Anterior cingulate cortex (tissue), 58 donors: ENCODE measurements at places on chromosomes 1 and 21.

DNA sequence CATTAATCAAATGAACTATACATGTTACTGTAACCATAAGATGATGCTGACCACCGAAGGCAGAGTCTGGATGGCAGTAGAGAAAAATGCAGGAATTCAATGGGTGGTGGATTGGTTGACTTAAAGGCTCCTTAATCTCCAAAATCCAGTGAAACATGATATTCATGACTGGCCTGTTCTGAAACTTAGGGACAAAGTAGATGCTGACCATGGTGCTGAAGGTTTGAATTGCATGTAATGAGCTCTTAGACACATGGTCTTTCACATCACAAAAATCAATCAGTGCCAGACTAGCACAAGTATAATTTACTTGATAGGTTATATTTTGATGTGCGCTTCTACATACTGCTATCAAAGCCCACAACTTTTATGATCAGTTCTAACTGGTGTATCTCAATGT lies 30.9 kb upstream of the NTMT2 start:
- DNase-seq: no peak

GRCh38 chr21:25934771-25935224 lies 200.0 kb downstream of the GABPA start:
- no peak for DNase-seq

GRCh38 chr21:34984356-34985058 lies 64.6 kb downstream of the RUNX1 start:
- no peak for DNase-seq

DNA sequence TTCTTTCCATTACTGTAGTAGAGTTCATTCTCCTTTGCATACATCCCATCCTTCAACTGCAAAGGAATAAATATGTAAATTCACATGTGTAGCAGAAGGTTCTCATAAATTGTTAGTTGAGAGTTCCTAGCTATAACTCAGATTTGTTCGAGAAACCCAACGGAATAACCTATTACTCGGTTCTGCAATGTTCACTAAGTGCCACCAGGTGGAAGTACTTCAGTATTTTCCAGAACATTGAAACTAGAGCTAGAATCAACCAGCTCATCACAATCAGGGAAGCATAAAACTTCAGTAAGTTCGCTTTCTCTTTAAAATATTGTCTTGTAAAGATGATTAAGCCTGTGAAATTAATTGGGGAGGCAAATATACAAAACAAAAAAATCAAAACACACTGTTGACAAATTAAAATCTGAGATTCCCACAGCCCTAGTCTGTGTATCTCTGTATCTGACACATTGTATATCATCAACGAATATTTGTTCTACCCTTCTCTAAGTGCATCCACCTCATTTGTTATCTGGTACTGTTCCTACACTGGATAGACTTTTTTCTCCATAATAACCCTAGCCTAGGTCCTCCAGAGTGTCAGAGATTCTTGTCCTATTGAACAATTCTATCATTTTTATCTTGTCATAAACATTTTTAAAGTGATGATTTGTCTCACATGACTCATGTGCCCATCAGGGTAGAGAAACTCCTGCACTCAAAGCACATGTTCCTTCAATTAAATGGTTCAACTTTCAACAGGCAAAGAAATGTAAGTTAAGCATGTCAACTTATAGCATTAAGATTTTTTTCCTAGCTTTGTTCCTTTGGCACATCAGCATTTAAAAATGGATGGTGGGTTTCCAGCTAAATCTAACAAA lies 31.9 kb downstream of the MROH9 start:
- no peak for DNase-seq

DNA sequence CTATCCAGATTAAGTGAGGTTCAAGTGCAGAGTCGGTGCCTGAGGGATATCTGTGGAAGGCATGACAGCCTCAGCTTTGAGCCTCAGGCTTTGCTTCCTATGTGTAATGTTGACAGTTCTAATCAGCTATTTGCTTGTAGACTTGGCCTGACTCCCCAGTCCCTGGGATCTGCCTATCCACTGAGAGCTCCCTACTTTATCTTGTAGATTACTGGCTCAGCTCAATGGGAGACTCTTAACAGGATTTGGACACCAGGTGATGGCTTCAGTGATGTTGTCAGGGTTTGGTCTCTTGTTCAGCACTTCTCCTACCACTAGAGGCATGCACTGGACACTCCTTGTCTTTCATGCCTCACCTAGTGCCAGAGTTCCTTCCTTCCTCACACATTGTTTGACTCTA lies 126.6 kb upstream of the BEND5 start:
- no peak for DNase-seq

DNA sequence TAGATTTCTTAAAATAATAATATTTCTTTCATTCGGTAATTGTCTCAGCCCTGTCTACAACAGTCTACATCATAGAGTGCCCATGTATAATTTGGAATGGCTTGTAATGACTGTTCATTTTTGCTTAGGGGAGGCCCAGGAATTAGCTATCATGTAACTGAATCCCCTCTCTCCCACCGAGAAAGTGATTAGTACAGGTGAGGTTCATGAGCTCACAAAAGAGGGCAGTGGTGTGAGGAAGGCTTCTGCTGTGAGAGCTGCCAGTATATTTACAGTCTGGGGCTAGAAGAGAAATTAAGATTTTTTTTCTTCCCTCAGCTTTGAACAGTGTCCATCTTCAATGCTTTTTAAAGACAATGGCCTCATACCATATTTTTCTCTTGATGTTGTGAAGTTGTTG lies 340.7 kb downstream of the ADGRL2 start:
- DNase-seq: no peak

DNA sequence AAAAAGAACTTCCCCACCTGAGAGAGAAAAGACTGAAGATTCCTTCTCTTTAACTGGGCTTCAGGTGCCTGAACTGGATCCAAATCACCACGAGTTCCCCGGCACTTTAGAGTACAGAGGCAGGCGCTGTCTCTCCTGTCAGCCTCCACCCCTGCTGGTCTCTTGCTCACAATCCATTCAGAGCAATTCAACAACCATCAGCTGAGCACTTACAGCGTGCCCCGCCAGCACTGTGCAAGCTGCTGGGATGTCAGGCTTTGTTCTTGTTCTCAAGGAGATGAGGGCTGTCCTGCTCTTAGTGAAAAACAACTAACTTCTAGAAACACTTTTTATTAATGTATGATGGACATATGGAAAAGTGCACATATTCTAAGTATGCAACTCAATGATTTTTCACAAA lies 68.7 kb upstream of the VAMP3 start:
- no peak for DNase-seq

DNA sequence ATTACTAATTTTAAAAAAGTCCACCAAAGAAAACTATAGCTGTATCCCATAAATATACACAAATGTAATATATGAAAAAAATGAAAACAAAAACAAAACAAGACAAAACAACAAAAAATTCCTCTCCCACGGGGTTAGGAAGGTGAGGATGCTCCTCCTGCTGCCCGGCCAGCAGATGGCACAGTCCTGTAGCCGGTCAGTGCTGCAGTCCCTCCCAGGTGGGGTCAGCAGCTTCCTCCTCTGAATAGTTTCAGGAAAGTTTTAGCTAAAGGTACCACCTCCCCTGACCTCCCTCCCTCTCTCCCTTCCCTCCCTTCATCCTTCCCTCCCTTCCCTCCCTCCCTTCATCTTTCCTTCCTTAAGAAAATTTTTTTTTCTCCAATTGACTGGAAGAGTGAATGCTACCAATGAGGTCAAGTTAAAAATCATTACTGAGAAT lies 67.8 kb upstream of the BCL10 start:
- DNase-seq: no peak

GRCh38 chr1:43199093-43199726 lies 27.1 kb downstream of the CFAP57 start:
- no peak for DNase-seq

- no peak for DNase-seq
Observed at GRCh38 chr1:101170506-101171050, 66.2 kb upstream of the S1PR1 start.

GRCh38 chr1:214983126-214983869 lies 99.2 kb upstream of the KCNK2 start:
- no peak for DNase-seq

DNA sequence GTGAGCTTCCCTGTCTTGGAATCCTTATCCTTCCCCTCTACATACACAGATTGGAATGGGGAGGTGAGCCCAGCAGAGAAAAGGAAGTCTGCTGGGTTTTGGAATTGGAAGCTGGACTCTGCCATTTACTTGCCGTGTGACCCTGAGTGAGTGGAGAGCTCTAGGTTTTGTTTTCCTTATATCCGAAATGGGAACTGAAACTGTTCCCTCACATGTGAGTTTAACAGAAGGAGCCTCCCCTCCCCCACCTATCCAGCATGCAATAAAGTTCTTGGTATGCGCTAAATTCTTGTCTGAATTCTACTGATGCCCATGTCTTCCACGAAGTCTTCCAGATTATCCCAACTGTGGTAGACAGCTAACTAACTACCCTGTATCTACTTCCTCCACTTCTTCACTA lies 58.7 kb downstream of the NENF start:
- no peak for DNase-seq

GRCh38 chr1:45685308-45686014 lies 872 bp downstream of the GPBP1L1 start:
- no peak for DNase-seq

GRCh38 chr1:229105109-229105508 lies 165.8 kb upstream of the RAB4A start:
- DNase-seq: no peak

DNA sequence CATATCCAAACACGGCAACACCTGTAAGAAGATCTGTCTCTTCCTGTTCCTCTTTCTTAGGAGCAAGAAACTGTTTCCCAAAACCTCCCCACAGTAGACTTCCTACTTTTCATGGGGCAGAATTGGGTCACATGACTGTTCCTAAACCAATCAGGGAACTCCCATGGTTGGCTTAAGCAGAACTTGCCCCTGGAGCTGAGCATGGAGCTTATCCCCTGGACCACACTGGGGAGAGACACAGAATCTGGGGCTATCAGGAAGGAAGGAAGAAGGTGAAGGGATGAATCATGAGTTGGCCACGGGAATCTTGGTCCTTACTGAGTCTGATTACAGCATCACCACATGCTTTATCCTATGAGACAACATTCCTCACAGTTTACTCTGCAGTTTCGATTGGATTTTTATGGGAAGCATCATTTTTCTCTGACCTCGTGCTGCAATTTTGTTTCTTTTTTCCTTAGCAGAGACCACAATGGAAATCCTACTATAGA lies 81.8 kb downstream of the CDC7 start:
- DNase-seq: no peak

DNA sequence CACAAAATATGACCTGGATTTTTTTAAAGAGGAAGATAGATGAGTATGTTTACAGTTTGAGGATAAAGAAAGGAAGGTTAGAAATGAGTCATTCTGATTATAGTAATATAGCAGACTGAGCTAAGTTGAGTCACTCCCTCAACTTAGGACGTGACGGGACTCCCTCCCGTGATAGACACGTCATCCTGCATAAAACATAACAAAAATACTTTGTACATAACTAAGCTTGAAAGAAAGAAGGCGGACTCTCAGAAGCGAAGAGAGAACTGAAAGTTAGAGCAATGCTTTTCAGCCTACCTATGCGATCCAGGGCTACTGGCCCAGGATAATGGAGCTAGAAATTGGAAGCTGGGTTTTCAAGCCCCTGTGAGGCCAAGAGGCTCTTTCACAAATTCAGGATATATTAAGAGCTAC lies 53.0 kb upstream of the DESI2 start:
- DNase-seq: no peak

- no peak for DNase-seq
Observed at GRCh38 chr21:33289199-33289819, 23.1 kb downstream of the IL10RB start.

- DNase-seq: no peak
Observed at GRCh38 chr1:51302270-51302669, 28.1 kb downstream of the TTC39A start.

GRCh38 chr1:36764798-36765197 lies 269.5 kb downstream of the GRIK3 start:
- no peak for DNase-seq

GRCh38 chr1:102891868-102892625 lies 216.3 kb downstream of the COL11A1 start:
- no peak for DNase-seq

GRCh38 chr21:45248893-45249381 lies 38.8 kb downstream of the POFUT2 start:
- DNase-seq: no peak

GRCh38 chr1:7656557-7657215 lies 114.4 kb upstream of the VAMP3 start:
- no peak for DNase-seq

- no peak for DNase-seq
Observed at GRCh38 chr1:234727018-234727940, 117.3 kb upstream of the IRF2BP2 start.

- DNase-seq: no peak
Observed at GRCh38 chr1:206664740-206665139, 20.0 kb upstream of the MAPKAPK2 start.

DNA sequence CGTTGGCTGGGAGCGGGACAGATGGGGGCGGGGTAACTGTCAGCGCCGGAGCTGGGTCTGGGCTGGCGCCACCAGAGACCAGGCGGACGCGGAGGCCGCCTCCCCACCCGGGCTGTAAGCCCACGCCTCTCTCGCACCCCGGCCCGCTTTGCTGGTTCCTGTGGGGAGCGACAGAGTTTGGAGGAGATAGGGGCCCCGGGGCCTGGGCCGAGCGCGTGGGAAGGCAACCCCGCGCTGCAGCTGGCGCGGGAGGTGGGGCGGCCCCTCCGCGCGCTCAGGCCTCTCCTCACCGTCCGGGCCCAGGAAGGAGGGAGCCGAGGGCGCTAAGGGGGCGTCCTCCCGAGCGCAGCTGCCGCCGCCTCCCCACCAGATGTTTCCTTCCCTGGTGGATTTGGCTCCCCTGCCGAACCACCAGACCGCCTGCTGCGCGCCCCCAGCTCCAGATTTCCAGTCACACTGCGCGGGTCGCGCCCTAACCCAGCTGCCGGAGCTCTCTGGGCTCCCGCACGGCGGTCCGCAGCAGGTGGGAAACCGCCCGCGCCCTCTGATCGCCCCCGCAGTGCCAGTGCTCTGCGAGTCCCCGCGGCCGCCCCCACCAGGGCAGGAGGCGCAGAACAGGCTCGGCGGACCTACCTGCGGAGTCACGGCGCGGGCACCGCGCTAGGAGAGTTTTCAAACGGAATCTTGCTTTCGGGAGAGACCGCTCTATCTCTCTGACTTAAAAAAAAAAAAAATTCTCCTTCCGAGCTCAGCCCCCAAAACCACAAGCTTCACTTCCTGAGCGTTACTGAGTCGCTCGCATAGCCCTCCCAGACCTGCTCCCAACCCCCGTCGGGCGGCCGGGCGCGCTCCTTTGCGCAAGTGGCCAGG lies 1.1 kb downstream of the GFI1 start:
- no peak for DNase-seq
